ENCODE measurements at places on chromosomes 7 and 10.
A peak's percentile ranks its signal among the peaks of the same experiment; 100 is the strongest.

DNA sequence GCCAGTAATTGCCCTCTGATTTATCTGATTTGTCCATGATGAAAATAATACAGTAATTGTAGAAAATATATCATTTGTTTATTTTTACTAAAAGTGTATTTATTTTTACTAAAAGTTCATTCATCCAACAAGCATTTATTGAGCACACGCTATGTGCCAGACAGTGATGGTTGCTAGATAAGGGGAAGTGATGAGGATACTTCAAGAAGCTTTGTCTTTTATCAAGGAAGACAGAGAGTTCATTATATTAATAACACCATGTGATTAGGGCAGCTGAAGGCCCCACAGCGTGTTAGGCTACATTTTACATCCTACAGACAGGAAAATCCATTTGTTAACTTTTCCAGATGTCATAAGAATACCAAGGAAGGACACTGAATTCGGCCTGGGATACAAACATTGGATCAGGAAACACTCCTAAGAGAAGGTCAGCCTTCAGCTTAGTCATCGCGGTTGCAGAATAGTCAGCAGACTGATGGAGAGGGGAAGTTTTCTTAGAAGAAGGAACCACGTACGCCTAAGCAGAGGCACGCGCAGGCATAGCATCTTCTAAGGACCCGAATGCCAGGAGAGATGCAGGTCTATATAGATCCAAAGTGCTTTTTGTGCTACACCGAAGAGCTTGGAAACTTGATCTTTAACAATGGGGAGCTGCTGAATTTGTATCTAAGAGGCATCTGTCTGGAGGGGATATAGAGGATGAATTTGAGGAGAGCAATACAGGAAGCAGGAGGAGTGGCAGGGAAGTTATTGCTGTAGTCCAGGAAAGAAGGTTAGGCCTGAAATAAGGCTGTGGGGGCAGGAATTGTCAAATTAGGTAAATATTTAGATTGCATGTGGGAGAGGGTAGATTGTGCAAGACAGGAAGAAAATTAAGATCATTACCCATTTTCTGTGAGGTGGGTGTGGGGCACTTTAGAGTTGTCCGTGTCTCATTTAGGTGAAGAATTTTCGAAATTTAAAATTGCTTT, 85.7 kb downstream of the LRGUK start:
- peak; percentile 51 for DNase-seq

- DNase-seq: no peak
Measured at GRCh38 chr10:30231709-30232108, 117.4 kb downstream of the MTPAP start.

DNA sequence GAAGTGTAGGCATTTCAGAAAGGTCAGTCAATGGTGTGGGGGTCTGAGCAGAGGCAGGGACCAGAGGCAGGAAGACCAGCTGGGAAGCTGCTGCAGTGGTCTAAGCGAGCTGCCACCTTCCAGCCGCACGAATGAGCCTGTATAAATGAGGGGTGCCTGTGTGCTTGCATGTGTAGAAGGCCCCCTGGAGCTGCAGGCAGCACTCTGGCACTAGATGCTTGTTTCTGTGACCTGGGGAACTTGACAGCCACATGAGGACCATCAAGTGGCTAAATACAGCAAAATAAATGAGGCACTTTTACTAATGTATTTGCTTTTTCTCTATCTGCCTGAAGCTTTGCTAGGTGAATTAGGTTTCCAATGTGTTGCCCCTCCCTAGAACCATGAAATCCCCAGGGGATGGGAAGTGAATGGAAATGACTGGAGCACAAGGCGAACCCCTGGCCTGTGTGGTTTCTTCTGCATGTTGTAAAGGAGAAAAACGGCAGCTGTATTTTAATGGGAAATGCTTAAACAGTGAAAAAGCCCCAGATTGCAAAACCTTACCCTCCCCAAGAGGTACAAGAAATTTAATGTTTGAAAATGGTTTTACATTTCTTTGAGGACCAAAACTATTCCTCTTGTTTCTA, 57.7 kb downstream of the PYROXD2 start:
- no peak for DNase-seq

- no peak for DNase-seq
Measured at GRCh38 chr10:30185916-30186315, 126.5 kb upstream of the JCAD start.

GRCh38 chr7:66950311-66950710, 29.3 kb downstream of the TMEM248 start:
- DNase-seq: no peak

DNA sequence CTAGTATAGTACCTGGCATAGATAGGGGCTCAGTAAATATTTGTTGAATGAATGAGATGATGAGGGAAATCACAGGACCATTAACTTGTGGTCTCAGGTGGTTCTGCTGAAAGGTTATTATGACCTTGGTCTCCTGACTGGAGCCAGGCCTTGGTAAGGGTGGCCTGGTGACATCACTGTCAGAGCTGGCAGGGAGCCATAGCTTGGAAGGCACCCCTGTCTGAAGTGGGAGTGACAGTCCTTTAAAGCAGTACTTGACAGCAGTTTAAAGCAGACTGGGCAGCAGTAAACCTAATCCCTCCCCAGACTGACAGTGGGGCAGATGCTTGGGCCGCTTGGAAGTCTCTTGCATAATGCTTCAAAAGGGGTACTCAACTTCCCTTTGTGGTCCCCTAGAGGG, 13.4 kb downstream of the DPCD start:
- peak; percentile 33 for DNase-seq

DNA sequence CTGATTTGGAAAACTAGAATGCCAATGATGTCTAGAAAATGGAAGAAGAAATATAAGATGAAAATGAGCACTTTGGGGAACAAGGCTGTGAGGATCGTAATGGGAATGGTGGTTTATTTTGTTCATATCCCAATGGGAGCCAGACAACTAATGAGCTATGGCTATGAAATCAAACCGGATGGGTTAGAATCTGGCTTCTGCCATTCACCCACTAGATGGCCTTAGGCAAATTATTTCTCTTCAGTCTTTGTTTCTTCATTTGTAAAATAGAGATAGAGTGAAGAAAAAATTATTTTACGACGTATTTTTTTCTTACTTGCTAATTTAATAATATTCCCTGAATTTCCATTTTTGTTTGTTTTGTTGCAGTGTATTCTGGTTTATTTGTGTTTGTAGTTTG, 572.1 kb upstream of the IGFBP3 start:
- no peak for DNase-seq

- DNase-seq: no peak
Measured at GRCh38 chr10:106722524-106722923, 442.0 kb downstream of the SORCS1 start.

DNA sequence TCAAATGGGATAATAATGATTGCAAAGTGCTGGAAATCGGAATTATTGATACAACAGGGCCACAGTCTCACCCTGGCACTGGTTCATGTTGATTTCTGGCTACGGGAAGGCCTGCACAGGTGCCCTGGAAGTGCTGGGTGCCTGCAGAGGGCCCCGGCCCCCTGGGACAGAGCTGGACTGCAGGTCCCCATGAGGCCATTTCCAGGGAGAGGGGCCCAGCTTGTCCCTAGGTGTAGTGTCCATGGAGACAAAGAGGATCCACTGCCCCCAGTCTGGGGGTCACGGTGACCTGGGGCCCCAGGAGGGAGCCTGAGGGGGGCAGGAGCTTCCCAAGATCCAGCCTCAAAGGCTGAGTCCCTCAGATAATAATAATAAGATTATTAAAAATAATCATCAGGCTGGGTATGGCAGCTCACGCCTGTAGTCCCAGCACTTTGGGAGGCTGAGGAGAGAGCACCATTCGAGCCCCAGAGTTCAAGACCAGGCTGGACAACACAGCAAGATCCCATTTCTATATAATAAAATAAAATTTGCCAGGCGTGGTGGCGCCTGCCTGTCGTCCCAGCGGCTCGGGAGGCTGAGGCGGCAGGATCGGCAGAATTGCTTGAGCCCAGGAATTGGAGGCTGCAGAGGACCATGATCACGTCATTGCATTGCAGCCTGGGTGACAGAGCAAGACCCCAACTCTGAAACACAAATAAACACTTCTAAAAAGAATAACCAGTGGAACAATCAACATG, 98.1 kb downstream of the MICALL2 start:
- DNase-seq: no peak

GRCh38 chr7:29976673-29977415, 12.8 kb downstream of the SCRN1 start:
- DNase-seq: peak; percentile 3

DNA sequence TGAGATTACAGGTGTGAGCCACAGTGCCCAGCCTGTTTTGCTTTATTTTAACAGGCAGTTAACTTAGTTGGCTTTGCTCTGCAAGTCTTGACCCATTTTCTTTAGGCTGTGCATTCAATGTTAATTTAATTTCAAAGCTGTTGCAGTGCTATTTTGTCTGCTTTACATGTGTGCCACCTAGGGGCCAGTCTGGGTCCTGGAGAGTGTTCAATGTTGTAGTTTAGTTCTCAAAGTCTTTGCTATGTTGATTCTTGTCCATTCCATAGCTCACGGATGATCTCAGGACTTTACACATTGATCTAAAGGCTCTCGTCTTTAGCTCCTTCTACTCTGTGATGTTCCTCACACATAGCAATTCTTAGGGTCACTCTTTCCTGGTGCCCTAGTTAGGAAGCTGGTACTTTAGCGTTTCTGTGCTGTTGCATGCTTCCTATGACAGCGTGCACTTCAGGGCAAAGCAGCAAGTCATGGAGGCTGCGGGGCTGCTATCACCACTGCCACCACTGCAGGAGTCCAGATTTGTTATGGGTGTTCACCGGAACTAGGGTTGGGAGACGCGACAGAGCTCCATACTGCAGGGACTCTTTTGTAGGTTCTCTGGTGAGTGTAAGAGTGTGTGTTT, 16.4 kb upstream of the ABCA13 start:
- peak; percentile 30 for DNase-seq

GRCh38 chr10:72821606-72822005, 71.9 kb upstream of the OIT3 start:
- no peak for DNase-seq

GRCh38 chr10:102643336-102644065, 778 bp upstream of the TRIM8 start:
- peak; percentile 58 for DNase-seq

- peak; percentile 92 for DNase-seq
Measured at GRCh38 chr7:134444198-134444960, 14.5 kb downstream of the AKR1B1 start.

- DNase-seq: no peak
Measured at GRCh38 chr10:96846395-96846794, 14.3 kb downstream of the LCOR start.

DNA sequence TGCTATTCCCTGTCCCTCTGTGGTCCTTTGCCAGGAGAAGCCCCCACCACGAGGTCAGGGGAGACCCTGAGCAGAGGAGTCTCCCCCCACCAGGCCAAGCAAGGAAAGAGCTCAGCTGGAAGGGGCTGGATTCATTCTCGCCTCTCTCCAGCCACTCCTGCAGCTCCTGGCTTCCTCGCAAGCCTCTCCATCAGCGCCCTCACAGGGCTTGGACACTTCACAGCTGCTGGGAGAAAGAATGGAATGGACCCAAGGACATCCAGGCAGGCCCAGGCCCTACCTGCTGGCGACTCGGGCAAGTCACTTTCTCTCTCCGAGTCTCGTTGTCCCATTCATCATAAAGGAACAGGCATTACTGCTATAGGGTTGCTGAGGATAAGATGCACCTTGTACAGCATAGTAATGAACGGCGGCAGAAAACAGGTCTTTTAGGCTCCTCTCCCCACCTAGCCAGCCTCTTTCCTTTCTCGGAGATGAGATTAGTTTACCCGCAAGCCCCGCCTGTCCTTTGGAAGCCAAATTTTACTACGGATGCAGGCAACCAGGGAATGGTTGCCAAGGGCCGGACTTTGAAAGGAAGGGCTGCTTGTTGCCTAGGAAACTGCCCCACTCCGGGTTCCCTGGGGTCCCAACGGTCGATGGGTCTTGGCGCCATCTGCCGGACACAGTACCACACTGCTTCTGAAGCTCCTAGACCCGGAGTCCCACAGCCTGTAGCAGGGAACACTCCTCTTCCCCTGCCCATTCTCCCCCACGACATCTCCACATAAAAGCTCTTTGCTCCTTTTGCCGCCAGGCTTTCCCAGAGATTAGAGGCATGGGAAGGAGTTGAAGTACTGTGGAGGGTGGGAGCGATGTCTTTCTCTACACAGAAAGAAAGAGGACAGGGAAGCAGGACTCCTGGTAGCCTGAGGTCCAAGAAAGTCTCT, 22.3 kb downstream of the IMPDH1 start:
- peak; percentile 47 for DNase-seq

DNA sequence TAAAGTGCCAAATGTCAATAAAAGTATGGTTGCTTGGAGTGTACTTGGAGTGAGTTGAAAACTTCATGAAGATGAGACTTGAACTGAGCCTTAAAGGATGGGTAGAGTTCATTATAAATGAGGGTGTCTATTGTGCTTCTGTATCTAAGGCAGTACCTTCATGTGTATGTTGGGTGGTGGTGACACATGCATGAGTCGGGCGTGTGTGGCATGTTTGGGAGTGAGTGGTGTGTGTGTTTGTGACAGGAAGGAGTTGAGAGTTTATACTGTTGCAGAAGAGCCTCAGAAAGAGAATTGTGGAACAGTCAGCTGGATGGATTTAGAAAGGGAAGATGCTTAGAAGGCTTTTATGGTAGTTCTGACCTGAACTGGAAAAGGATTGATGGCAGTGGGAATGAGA, 6.0 kb upstream of the ZRANB1 start:
- peak; percentile 26 for DNase-seq

DNA sequence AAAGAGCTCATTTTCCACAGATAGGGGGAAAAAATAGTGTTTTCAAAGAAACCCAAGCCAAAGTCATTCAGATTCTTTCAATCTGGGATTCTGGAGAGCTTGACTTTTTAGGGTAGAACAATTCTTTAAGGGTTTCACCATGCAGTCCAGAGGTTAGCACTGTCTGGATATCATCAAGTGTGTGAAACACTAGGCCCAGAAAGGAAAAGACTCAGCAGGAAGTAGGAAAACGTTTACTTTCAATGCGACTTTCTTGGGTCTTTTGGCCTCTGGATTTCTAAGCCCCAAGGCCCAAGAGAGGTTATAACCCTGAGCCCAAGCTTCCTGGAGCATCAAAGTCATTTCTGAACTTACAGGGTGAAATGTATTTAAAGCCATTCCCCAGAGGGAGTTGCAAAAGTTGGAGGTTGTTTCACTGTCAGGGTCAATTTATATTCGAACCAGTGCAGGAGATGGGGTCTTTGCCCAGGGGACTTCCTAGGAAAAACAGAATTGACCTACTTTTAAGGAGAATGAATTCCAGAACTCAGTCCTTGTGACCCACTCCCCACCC, 158.0 kb downstream of the C7orf25 start:
- DNase-seq: no peak

DNA sequence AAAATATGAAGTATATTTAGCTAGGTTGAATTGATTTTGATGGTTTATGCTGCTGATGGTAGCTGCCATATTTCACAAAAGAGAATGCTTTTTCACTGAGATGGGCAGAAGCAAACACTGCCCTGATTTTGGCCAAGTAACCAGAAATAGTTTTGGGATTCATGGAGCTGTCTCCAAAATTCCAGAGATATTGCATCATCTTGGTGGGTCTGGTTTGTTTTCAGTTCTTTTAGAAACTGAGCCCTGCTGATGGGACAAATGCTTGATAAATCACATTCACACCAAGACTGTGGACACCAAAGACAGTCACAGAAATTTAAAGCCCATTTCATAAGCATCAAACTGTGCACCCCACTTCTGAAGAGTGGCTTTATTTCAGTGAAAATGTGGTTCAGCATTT, 140.5 kb downstream of the BICC1 start:
- DNase-seq: no peak

GRCh38 chr7:91946549-91946948, 5.9 kb downstream of the AKAP9 start:
- peak; percentile 74 for DNase-seq
